ENCODE measurements at places on chromosomes 2 and 18.
A peak's percentile ranks its signal among the peaks of the same experiment; 100 is the strongest.

GRCh38 chr18:64398320-64398719 is 249.4 kb upstream of the LINC00305 start:
- DNase-seq: no peak

GRCh38 chr2:85924522-85924921 is 35.7 kb upstream of the ST3GAL5 start:
- no peak for DNase-seq

- DNase-seq: peak; percentile 82
Measured at GRCh38 chr18:37299471-37300304, 265.9 kb downstream of the CELF4 start.

- DNase-seq: no peak
Measured at GRCh38 chr2:196431957-196432356, 207.6 kb upstream of the CCDC150 start.

DNA sequence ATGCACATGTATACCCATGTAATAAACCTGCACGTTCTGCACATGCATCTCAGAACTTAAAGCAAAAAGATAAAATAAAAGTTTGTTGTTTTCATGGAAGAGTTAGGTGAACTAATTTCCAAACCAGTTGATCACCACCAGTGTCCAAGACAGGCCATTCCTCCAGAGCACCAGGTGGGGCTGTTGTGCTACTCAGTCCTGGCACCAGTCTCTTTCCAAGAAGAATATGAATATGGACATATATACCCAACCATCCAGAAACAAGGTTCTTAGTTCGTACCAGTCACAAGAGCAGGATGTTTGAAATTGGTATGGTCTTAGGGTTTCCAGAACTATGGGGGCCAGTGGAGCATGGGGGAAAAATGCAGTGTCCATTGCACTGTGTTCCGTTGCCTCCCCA is 17.2 kb upstream of the TNP1 start:
- DNase-seq: no peak

Data from NCI-H1092 (cell line).